PC-3 (cell line): ENCODE measurements at places on chromosomes 3 and 15. TPM values are rescaled to one million over a fixed set of nuclear protein-coding genes. Genes with fewer than 3 reads are reported as not detected.

DNA sequence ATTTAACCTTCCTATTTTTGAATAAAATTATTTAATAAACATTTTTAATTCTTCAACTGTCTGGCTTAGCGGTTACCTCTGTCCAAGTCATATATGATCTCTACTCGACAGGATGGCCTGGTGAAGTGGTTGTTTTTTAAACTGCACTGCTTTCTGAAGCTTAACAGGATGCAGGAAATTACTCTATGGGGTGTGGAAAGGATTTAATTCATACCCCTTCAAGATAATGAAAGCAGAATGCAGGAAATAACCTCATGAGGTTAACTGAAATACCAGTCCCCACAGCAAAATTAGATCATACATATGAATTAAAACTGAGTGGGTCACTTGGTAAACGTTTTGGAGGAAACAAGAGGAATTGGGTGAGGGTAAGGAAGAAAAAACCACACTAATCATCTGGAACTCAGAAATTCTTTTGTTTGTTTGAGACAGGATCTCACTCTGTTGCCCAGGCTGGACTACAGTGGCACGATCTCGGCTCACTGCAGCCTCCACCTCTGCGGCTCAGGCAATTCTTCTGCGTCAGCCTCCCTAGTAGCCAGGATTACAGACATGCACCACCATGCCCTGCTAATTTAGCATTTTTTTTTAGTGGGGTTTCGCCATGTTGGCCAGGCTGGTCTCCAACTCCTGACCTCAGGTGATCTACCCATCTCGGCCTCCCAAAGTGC, 50.1 kb downstream of the LYSMD4 start:
- no peak for DNase-seq

GRCh38 chr3:76834657-76835056, 205.2 kb upstream of the ROBO2 start:
- DNase-seq = no peak

DNA sequence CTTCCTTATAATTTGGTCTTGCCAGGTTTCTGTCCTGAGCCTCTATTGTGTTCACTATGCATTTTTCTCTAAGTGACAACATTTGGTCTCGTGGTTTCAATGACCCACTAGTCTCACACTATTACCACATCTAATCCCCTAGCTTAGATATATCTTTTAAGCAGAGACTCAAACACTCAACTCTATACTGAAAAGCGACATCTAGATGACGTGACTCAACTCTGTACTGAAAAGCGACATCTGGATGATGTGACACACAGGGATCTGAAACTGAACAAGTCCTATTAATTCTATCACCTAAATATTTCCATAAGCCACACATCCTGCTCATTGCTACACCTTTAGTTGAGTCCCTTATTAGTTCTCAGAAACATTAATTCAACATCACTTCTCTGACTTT, 141.7 kb upstream of the MBNL1 start:
- DNase-seq = no peak

Gene OSTN
- total RNA-seq = 0.35 and 1.8 TPM in 2 replicates

Gene TTLL13
- total RNA-seq = not detected in 2 replicates

DNA sequence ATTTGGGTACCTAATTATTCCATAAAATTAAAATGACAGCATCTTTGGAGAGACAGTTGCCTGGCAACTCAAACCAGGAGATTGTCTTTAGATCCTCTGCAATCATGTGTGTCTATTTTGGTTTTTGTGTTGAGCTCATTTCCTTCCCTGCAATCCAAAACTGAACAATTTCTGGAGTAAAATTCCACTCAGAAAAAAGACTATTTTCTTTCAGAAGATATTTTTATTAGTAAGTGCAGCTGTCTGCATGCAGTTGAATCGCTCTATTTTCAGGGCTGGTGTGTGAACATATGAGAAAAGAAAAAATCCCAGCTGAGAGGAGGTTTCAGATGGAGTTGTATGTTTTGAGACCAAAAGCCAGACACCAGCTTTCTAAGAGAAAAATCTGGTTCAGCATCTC, 41.9 kb upstream of the DYNC1LI1 start:
- no peak for DNase-seq

Gene KIF9
- total RNA-seq = 16.2 and 22.7 TPM in 2 replicates

GRCh38 chr3:55937301-55937700, 450.2 kb upstream of the WNT5A start:
- no peak for DNase-seq

GRCh38 chr15:72970933-72971760, 81.1 kb upstream of the NEO1 start:
- DNase-seq = no peak

Gene BSN
- 0.80 and 0.92 TPM in 2 replicates for total RNA-seq

Gene CCNL1
- total RNA-seq = 172 and 231 TPM in 2 replicates

- no peak for DNase-seq
Measured at GRCh38 chr3:125148836-125149235, 63.7 kb downstream of the SLC12A8 start.

DNA sequence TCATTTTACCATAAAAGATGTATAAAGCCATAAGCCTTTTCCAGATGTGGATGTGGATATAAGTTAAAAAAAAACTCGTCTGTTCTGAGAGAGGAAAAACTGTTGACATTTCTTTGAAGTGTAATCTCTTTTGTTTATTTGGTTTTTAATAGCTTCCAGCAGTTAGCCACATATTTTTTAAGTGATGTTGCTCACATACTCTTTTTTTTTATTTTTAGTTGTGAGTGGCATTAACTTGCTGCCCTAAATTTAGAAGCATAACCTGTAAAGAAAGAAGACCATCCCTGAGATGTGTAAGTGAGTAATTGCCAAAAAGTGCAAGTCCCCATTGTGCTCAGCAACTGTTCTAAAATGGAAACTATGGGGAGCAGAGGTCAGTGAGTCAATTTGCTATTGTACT, 415.9 kb upstream of the MDFIC2 start:
- DNase-seq = peak; percentile 13

DNA sequence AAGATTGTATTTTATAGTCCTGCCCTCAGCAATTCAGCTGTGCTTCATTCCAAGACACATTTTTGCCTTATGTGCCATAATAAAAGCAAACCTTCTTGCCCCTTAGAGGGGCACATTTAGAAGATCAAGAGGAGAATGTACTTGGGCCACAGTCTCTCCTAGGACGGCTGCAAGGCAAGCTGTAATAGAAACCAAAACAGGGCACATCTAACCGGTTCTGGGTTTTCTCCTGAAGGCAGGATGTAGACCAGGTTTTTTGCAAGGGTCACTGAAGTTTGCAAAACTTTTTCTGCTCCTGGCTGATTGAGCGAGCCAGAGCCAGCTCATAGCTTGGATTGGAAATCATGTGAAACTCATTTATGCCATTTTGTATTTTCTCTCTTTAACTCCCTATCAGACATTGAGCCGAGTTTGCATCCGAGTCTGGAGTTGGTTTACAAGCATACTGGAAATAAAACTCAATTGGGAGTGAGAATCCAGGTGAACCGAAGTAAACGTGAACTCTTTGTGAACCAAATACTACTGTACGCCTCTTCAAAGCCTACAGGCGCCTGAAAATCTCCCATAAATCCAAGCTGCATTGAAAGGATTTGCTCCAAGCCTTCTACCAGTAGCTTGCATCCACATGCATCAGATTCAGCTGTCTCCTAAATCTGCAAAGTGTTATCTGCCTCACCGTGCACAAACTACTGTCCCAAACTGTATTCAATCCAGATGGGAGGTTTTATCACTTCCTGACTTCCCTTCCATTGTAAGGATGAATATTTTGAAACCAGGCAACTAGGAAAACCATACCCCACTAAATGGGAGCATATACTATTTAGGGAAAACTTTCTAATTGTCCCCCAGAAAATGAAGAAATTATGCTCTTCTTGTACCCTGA, 60.9 kb upstream of the TSC22D2 start:
- DNase-seq = peak; percentile 81

DNA sequence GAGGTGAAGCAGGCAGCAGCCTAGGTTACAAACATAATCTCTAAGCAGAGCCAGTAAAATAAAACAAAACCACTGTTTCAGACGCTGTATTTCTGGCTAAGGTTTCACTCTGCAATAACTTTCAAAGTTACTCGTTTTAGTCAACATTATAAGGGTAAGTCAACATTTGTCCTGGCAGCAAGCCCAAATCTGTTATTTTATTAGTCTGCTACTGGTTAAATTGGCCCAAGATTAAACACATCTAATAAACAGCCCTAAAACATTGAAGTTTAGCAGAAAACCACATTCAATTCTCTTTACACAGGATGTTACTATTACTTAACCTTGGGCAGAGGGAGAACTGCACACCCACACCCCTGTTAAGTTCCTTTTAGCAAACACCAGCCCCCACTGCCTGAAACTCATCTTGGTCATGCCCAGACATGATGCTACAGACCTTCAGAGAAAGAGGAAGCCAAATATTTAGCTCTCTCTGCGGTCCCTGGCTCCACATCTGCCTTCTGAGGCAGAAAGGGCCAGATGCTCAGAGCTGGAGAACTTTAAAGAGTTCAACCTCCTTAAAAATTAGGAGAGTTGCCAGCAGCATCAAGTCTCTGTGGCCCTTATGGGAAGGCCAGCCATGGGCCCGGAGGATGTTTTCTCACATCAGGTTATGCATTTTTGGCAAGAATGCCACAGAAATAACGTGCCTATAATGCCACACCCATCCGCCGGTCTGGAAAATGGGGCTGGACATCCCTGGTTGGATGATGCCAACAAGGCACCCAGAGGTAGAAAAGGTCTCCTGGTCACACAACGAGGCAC, 17.9 kb downstream of the ARHGEF3 start:
- peak; percentile 97 for DNase-seq

GRCh38 chr3:125073390-125073905, 17.7 kb upstream of the HEG1 start:
- DNase-seq = no peak

GRCh38 chr15:69760258-69760845, 307.7 kb downstream of the RPLP1 start:
- DNase-seq = no peak

DNA sequence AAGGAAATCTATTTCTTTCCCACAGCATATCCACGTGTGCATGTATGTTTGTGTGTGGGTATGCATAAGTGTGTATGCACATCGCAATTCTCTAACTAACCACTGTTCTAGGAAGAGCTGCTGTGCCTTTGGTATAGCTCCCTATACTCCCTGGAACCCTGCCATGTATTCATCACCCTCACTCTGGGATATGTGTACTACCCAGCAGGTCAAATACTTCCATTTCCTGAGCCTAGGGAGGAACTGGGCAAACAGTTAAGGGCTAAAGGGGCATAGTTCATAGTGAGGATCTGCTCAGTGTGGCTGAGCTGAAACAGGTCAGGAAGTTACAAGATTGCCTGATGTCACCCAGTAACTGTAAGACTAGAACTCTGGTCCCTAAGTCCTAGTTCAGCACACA, 260.4 kb downstream of the RPLP1 start:
- DNase-seq = peak; percentile 59

DNA sequence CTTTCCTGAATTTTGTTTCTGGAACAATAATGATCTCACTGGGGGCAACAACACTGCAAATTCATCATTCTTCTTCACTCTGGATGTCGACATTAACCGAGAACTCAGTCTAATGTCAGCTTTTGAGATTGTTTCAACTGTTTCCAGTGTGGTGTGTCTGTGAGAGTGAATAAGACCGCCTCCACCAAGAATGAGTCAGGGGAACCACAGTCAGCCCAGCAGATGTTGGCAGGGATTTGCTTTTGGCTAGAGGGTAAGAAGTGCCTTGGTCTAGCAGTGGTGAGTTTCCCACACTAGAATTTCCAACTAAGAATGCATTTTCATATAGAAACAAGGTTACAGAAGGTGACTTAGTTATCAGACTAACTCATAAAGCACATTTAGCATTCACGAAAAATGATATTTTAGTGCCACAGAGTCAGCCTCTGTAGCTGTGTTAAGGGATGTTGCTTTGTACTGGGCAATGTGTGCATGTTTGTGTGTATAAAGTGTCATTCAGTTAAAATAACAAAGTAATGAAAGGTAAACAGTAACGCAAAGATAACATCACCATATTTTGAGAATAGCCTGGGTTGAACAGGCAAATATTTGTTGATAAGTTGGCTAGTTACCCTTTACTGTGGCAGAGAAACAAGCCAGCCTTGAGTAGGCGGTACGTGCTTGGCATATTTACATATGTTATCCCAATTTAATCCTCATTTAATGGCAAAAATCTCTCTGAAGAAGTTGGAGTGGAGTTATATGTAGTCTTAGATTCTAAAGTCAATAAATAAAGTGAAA, 33.8 kb downstream of the DRD3 start:
- DNase-seq = peak; percentile 66

Gene SLC22A13
- 0.73 TPM in 1 of 2 replicates, not detected in the other for total RNA-seq

Gene LEKR1
- 0.15 and 0.98 TPM in 2 replicates for total RNA-seq

DNA sequence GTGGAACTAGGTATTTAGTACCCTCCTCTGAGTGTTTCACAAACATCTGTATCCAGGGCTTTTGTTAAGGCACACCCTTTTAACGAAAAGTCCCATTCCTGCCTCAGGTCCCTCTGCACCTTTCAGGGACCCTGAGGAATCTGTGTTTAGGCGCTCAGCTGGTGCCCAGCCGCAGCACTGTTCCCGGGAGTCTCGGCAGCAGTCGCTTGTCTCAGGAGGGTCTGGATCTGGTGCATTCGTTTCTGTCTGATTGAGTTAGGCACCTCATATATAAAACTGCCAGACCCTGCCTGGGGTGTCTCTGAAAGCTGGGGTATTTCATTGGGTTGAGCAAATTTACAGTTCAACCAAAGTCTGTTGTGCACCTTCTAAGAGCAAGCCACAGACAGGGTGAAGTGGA, 162.8 kb upstream of the TOPAZ1 start:
- DNase-seq = no peak

- no peak for DNase-seq
Measured at GRCh38 chr15:43544266-43544665, 26.9 kb downstream of the MAP1A start.

DNA sequence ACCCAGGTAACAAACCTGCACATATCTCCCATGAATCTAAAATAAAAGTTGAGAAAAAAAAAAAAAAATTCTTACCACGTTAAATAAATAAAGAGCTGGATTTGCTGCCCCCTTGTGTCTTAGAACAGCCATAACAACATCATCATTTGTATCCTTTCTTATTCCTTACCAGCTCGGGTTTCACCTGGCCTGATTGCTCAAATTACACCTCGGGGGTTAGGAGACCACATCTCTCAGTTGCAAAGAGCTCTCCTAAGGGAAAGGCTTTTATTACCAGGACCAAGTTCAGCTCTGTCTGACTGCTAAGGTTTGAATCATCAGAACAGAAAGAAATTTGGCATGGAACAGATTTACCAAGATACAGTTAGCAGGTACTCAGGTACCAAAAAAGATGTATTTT, 25.8 kb upstream of the RPL39L start:
- peak; percentile 82 for DNase-seq

- no peak for DNase-seq
Measured at GRCh38 chr3:140151321-140151720, 216.3 kb downstream of the CLSTN2 start.

Gene MUSTN1
- total RNA-seq = 0.66 and 0.69 TPM in 2 replicates

- no peak for DNase-seq
Measured at GRCh38 chr15:68781766-68782588, 38.7 kb downstream of the ANP32A start.
